ENCODE measurements at places on chromosomes 5 and 9. TPM values are rescaled to one million over a fixed set of nuclear protein-coding genes. Genes with fewer than 3 reads are reported as not detected.

PLPPR1 gene
- 1.2 TPM for polyA plus RNA-seq

GDA gene
- polyA plus RNA-seq, result 0.59 TPM

COL5A1 gene
- 50.7 TPM for polyA plus RNA-seq

WDR31 gene
- 8.8 TPM for polyA plus RNA-seq

RAB24 gene
- polyA plus RNA-seq, result 81.5 TPM

CKMT2 gene
- polyA plus RNA-seq, result 62.6 TPM

NUDT2 gene
- polyA plus RNA-seq, result 32.1 TPM

PFN3 gene
- not detected for polyA plus RNA-seq

KIF4B gene
- 0.05 TPM for polyA plus RNA-seq

Measured in cardiac muscle cell (in vitro differentiated cells and primary cell).